ENCODE measurements at places on chromosomes 5 and 9. TPM values are rescaled to one million over a fixed set of nuclear protein-coding genes. Genes with fewer than 3 reads are reported as not detected.

GRCh38 chr5:132228241-132229035 is 785 bp upstream of the P4HA2 start:
- no peak for DNase-seq

GRCh38 chr5:92678640-92679039 is 902.4 kb downstream of the NR2F1-AS1 start:
- DNase-seq: no peak

GRCh38 chr5:39498278-39498952 is 73.6 kb upstream of the DAB2 start:
- DNase-seq: no peak

- DNase-seq: no peak
These were observed 408.3 kb downstream of the DMRT2 start for GRCh38 chr9:1458503-1458902.

- DNase-seq: no peak
These were observed 57.7 kb downstream of the MAPKAP1 start for GRCh38 chr9:125649315-125649714.

GRCh38 chr9:76415731-76416130 is 21.5 kb upstream of the RFK start:
- no peak for DNase-seq

DNA sequence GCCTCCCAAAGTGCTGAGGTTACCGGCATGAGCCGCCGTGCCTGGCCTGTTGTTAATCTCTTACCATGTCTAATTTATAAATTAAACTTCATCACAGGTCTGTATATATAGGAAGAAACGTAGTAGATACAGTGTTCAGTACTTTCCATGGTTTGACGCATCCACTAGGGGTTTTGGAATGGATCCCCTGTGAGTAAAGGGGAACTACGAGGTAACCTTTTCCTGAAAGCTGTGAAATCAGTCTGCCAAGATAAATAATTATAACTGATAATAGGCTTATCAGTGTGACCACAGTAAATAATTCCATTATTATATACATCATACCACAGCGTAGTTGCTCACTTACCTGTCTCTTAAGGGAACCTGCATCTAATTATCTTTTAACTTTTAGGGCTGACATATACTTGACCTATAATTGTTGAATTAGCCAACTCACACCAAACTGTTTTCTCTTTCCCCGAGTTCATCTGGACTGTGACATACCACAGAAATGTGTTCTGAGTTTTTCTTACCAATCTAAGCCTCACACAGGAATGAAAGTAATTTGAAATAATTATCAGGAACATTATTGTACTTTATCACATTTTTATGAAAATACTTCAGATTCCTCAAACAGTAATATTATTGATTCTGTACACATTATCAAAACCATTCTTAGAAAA is 42.9 kb downstream of the DAPK1 start:
- no peak for DNase-seq

DNA sequence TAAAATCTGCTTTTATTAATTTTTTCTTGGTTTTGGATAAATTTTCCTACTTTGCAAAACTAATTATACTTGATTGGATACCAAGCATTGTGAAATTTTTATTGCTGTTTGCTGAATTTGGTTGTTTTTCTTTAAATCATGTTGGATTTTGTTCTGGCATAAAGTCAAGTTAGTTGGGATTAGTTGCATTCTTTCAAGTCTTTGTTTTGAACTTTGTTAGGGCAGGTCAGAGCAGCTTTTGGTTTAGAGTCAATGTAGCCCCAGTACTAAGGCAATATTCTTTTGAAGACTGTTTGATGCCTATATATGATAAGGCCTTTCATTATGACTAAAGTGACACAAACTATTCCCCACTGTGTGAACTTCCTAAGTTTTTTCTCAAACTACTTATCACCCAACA is 531.1 kb downstream of the RASEF start:
- no peak for DNase-seq

GRCh38 chr5:127515693-127516440 is 1.6 kb upstream of the PRRC1 start:
- DNase-seq: no peak

- no peak for DNase-seq
These were observed 164.2 kb downstream of the GRIA1 start for GRCh38 chr5:153654504-153655200.

GRCh38 chr9:110950041-110950645 is 88.1 kb downstream of the LPAR1 start:
- DNase-seq: no peak

GRCh38 chr5:153660919-153661318 is 170.4 kb downstream of the GRIA1 start:
- no peak for DNase-seq

DNA sequence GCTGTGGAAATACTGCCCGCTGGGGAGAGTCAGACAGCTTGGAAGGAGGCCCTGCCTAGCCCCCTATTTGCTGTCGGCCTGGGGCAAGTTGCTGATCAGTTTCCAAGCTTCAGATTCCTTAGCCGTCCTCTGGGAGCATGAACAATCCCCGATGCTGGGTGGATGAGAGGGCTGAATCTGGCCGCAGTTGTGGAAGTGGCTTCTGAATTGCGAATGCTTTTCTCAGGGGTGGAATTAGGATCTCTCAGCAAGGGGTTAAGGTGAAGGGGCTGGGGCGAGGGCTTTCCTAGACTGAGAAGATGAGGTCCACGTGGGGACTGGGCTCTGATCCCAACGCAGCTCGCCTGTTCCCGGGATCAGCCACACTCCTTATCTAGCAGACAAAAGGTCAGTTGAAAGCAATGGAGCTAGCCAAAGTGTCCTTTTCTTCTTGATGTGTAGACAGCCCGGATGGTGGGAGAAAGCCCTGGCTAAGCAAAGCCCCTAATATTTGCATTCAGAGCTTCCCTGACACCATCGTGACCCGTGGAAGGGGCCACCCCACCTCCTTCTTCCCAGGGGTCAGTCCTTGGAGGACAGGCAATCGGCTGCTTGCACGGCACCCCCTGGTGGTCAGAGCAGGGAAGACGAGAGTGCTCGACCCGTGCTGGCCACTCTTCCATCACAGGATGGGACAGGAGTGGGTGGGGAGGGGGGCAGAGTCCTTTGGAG is 54.9 kb downstream of the COL15A1 start:
- DNase-seq: no peak

DNA sequence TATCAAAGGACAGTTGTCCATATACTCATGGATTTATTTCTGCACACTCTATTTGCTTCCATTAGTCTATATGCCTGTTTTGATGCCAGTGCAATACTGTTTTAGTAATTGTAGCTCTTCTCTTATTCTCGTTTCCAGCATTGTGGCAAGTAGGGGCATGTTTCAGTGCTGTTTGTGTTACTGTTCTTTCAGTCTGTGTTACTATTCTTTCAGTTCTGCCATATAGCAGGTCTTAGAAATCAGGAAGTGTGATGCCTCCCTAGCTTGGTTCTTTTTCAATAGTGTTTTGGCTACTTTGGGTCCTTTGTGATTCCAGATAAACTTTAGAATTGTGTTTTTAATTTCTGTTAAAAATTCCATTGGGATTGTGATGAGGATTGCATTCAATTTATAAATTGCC is 180.5 kb upstream of the PTPRD start:
- no peak for DNase-seq

- DNase-seq: no peak
These were observed 124.7 kb downstream of the GALNT10 start for GRCh38 chr5:154315196-154315595.

GRCh38 chr5:119358901-119359603 is 3.2 kb downstream of the TNFAIP8 start:
- DNase-seq: no peak

- no peak for DNase-seq
These were observed 67.4 kb downstream of the CARTPT start for GRCh38 chr5:71786337-71787055.

GRCh38 chr5:176882567-176882903 is 16.6 kb downstream of the HK3 start:
- DNase-seq: no peak

- no peak for DNase-seq
These were observed 158.1 kb downstream of the ATP10B start for GRCh38 chr5:160693831-160694465.

DNA sequence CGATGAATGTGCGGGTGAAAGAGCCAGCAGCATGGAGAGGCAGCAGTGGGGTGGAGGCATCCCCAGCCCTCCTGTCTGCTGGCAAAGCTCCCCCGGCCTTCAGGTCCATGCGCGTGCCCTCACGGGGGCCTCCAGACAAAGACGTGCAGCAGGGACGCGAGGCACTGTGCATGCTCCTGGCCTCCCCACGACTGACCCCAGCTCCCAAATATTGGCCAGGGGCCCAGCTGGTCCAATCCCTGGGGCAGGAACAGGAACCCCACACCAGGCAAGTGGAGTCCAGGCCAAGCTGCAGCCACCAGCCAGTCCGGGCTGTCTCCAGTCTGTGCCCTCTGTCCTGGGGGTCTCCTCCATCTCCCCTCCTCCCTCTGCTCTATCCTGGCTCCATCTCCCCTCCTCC is 33.5 kb upstream of the LRRC14B start:
- no peak for DNase-seq

- DNase-seq: no peak
These were observed 140.5 kb downstream of the MUSK start for GRCh38 chr9:110809038-110809595.

GRCh38 chr5:40680741-40681362 is 1.1 kb downstream of the PTGER4 start:
- DNase-seq: no peak

DNA sequence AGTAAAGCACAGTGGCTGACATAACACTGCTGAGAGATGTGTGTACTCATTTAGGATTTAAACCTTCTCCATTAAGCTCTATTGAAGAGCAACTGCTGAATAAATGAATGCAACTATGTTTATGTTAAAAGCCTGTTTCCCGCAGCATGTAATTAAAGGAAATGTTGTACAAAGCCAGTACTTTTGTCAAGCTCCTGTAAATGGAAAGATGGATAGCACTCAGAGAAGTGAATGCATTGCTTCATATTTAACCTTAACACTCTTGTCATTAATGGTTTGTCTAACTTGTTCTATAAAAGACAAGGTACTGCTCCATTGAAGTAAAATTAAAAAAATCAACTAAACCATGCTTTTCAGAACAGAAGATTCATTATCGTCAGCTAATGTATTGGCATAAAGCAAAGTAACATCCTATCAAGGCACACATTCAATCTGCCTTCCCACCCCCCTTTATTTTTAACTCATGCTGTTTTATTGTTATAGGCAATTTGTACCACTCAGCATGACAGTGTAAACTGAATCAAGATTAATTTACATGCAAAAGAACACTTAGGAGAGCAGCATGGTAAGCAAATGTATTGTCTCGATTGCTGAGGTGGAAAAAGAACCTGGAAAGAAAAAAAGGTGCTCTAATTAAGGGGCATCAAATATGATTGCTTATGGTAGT is 240.9 kb upstream of the TBCA start:
- no peak for DNase-seq

- no peak for DNase-seq
These were observed 22.1 kb downstream of the NTRK2 start for GRCh38 chr9:84691634-84692033.

DNA sequence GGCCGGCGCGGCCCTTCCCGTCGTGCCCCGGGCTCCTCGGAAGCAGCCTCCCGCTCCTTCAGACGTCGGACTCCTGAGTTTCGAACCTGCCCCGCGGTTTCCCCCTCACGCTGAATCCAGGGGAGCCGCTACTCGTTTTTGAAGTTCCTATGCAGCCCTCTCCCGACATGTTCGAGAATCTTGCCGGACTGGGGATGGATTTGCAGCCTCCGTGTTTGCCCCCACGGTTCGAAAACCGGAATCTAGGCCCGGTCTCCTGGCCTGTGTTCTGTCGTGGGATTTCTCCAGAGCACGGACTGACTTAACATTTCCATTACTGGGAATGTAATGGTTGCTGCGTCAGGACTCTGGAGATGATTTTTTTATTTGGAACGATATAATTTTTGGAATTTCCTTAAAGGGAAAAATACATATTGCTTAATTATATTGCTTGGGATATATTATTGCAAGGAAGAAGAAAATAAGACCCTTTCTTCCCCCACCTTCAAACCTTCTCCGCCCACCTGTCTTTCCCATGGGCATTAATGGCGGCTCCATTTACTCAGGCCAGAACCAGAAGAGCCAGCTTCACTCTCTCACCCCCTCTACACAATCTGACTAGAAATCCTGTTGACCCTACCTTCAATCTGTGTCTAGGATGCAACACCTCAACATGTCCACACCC is 8.5 kb upstream of the MGAT1 start:
- no peak for DNase-seq

- no peak for DNase-seq
These were observed 13.1 kb upstream of the IFNA5 start for GRCh38 chr9:21317956-21318923.

GRCh38 chr5:107456281-107456715 is 214.4 kb downstream of the EFNA5 start:
- no peak for DNase-seq

DNA sequence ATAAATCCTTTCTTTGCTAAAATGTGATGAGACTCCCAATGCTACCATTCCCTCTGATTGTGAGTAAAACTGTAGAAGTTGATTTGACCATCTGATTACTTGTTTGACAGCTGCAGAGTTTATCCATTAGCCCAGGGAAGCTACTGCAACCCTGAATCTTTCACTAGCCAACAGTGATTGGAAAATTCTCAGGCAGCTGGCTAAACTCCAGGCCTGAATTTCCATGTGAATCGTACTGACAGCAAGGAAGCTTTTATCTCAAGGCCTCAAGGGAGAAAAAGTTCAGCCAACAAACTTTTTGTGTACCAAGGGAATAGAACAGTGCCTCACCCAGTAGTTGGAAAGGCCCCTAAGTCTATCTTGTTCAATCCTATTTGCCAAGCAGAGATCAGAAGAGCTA is 246.7 kb upstream of the TRPM3 start:
- no peak for DNase-seq

DNA sequence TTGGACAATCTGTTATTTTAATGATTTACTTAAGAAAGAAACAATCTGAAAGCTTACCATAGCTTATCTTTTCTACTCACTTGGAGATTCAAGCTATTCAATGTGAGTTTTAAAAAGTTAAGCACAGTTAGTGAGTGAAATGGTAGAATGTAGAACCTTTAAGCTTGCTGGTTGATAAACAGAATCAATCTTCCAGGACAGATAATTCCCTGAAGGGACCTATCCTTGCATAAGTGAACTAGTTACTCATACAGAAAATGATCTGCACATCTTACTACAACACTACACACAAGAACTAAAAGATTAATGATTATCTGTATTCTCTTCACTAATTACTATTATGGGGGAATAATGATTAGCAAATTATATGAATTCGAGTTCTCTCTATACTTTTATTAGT is 165.6 kb downstream of the PALM2AKAP2 start:
- no peak for DNase-seq

Gene NUTM2G
- not detected for polyA plus RNA-seq

Gene KIAA0825
- 2.1 TPM for polyA plus RNA-seq

Gene CDH18
- 0.19 TPM for polyA plus RNA-seq

Gene SYK
- not detected for polyA plus RNA-seq

Gene FBXL7
- polyA plus RNA-seq: 11.7 TPM

Gene ORM2
- not detected for polyA plus RNA-seq

Gene CNTNAP3
- polyA plus RNA-seq: 1.8 TPM

Gene TAF11L5
- not detected for polyA plus RNA-seq

Gene PALM2AKAP2
- 5.0 TPM for polyA plus RNA-seq

Gene INIP
- 20.2 TPM for polyA plus RNA-seq

Gene SLIT3
- polyA plus RNA-seq: 0.26 TPM

Gene KCNN2
- polyA plus RNA-seq: 0.86 TPM

Gene PTGDS
- 9.6 TPM for polyA plus RNA-seq

Measured in AG04450 (cell line).